ENCODE measurements at places on chromosomes 12 and 14.

DNA sequence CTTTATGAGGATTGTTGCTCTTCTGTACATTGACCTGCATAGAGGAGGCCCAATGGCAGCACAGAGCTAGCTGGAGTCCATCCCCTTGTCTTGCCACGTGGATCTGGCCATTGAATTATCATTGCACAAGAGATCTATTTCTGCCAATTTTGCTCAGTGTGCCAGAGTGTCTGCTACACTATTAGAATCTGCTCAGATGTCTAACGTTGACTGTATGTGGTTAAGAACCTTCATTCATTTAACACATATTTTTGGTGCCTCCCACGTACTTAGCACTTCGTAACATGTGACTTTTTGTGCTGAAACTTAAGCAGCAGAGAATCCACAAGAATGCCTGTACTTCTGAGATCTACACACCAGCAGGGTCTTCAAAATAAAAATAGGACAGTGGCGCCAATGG lies 166.0 kb upstream of the VASH1 start:
- no peak for DNase-seq

GRCh38 chr14:77208291-77208978 lies 26.8 kb downstream of the TMEM63C start:
- no peak for DNase-seq

DNA sequence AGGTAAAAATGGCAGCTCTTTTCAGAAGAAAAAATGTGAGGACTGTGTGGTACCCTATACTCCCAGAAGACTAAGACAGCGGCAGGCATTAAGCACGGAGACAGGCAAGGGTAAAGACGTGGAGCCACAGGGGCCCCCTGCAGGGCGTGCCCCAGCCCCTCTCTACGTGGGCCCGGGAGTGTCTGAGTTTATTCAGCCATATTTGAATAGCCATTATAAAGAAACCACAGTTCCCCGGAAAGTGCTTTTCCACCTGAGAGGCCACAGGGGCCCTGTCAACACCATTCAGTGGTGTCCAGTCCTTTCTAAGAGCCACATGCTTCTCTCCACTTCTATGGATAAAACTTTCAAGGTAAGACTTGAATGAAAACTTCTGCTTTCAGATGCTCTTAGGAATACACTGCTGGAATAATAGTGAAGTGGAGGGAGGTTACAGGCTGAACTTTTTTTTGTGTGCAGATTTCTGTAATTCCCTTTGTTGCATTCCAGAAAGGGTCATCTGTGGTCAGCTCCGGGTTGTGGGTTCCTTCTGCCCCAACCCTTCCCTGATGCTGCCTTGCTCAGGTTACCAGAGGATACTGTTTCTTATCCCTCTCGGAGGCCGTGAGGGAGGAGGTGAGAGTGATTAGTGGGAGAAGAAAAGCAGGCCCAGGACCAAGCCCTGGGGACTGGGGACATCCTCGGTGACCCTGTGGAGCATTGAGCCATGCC lies 58.4 kb downstream of the SLC25A47 start:
- no peak for DNase-seq

DNA sequence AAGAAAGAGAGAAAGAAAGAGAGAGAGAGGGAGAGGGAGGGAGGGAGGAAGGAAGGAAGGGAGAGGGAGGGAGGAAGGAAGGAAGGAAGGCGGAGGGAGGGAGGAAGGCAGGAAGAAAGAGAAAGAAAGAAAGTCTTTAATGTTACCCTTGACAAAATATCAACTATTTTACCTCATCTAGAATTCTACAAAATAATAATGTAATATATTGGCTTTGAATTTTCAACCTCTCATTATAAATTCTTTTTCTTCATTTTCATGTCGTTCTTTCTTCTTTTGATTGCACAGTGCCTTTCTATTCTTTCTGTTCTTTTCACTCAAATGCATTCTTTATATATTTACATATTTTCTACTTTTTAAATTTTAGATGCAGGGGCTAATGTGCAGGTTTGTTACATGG lies 59.5 kb upstream of the GARIN2 start:
- no peak for DNase-seq

DNA sequence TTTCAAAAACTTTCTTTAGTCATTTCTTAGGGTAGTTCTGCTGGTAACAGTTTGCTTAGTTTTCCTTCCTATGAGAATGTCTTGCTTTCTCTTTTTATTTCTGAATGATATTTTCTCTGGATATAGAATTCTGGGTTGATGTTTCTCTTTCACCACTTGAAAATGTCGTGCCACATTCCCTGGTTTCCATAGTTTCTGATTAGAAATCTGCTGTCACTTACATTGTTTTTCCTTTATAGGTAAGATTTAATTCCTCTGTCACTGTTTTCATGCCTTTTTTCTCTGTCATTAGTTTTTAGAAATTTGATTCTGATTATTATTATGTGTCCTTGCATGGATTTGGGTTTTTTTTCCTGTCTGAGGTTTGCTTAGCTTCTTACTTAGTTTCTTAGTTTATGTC lies 77.3 kb upstream of the PCNX4 start:
- DNase-seq, result no peak

GRCh38 chr12:6644903-6645302 lies 2.3 kb downstream of the ACRBP start:
- no peak for DNase-seq

- DNase-seq, result no peak
These were observed 127.7 kb downstream of the NRXN3 start for GRCh38 chr14:78297858-78298257.

- DNase-seq, result no peak
These were observed 390.2 kb downstream of the LRIG3 start for GRCh38 chr12:58529897-58530741.

DNA sequence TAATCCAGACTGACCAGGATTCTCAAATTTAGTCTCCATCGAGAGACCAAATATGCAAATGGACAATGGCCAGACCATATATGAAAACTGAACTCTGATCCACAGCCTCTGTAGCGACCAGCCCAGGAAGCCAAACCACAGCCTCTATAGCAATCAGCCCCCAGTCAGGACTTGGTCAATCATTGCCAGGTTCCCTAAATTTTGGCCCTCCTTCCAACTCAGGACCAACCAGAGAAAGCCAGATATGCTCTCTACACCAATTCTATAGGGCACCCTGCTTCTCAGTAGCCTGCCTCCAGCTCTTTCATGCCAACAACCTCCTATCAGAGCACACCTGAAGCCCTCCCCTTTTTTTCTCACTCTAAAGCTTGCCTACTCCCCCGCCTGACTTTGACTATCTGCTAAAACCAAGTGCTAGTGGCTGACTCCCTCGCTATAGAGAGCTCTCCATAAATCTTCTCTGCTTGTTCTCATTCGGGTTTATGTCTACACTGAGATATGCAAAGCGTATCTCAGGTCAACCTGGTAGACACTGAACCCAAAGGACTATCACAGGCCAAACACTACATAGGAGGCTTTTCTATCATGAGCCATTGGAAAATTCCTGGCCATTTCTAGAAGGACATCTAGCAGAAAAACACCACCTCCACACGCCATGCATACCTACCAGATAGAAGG lies 110.5 kb upstream of the FUT8 start:
- no peak for DNase-seq

GRCh38 chr14:66944872-66945271 lies 244.4 kb upstream of the GARIN2 start:
- DNase-seq, result no peak

DNA sequence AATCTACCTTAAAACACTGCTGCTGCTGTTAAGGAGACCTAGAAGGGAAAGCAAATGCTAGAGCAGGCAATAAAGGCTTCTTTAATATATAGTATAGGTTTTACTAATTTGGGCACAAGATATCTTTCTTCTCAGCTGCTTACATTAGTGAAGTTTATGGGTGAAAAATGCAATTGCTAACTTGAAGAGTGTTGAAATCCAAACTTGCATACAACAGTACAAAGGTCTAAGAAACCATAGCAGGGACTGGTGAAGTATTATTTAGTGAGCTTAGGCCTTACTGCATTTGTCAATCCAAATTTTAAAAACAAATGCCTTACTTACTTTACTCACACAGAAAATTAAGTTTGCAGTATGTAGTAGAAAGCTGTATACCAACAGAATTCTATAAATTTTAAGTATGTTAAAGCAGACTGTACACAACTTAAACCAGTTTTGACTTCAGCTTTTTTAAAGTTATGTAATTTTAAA lies 1.4 kb upstream of the AP4S1 start:
- no peak for DNase-seq

DNA sequence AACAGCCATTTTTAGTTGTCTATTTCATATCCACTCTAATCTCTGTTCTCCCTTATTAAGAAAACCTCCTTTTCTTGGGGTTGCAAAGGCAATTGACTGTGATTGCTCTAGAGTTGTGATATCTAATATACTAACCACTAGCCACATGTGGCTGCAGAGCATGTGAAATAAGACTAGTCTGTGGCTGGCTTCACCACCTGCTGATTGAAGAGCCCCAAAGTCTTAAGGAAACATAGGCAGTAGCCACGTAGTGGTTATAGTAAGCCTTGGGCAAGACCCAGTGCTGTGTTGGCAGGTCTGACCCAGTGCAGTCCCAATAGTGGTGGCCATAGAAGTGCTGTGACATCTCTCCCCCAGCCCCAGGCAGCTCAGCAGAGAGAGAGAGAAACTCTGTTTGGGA lies 28.4 kb upstream of the ATP2B1 start:
- no peak for DNase-seq

- DNase-seq, result no peak
These were observed 37.5 kb upstream of the PTGR2 start for GRCh38 chr14:73814153-73814552.

GRCh38 chr14:51432302-51432948 lies 192.4 kb downstream of the TMX1 start:
- DNase-seq, result no peak

DNA sequence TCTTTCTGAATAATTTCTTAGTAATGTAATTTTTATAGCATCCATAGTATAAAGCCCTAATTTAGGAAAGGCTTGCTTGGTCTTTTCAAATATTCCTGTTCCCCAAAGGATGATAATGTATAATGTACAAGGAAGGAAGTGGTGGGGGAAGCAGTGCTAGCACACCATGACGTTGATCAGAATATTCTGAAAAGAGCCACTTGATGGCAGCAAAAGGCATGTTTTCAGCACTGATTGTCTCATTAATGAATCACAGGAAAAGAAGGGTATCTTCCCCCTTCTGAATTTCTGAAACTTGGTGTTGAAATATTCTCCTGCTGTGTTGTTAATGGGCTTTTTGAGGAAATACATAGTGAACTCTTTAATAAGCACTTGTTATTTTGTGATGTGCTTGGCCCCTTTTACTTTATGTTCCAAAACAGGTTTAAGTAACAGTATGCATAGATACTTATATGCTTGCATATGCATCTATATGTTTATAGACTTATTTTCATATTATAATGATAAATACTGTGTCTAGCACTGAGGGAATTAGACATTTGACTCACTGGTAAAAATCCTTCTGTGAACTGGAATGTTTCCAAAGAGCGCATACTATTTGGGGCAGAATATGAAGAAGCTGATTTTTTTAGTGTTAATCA lies 122.0 kb downstream of the TMEM117 start:
- DNase-seq, result no peak

GRCh38 chr12:115387467-115387901 lies 703.5 kb upstream of the TBX3 start:
- no peak for DNase-seq

- no peak for DNase-seq
These were observed 945.4 kb upstream of the FLRT2 start for GRCh38 chr14:84584511-84584910.

- DNase-seq, result no peak
These were observed 37.4 kb downstream of the FBRSL1 start for GRCh38 chr12:132527186-132527882.

Measured in stimulated activated CD8-positive, alpha-beta memory T cell treated with anti-CD3 and anti-CD28 coated beads, Interleukin-15, amount 100 ng/mL, for 4 hours (primary cell).